ENCODE measurements at places on chromosomes 4 and X.

- DNase-seq, result no peak
These were observed 184.2 kb downstream of the KDR start for GRCh38 chr4:54940996-54941865.

DNA sequence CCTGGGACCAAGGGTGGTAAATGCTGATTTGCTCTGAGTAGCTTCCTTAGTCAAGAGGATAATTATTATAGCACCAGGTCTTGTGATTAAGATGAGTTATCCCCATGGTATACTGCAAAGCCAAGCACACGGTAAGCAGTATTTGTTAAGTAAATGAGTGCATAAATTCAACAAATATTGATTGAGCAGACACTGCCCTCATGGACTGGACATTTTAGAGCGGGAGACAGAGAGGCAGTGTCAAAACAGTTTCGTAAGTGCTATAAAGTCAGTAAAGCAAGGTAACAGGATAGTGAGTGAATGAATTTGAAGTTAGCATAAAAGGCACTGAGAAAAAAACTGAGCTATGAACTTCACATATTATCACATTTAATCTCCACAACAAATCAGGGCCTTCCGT, 13.9 kb downstream of the PHF8 start:
- DNase-seq, result no peak

- no peak for DNase-seq
These were observed 359.6 kb upstream of the NOCT start for GRCh38 chr4:138655985-138656384.

- DNase-seq, result no peak
These were observed 124.4 kb downstream of the NAF1 start for GRCh38 chr4:163042306-163042705.

- no peak for DNase-seq
These were observed 353.1 kb upstream of the BOD1L1 start for GRCh38 chr4:13980317-13981310.

GRCh38 chr4:95798003-95798402, 41.9 kb upstream of the PDHA2 start:
- DNase-seq, result no peak

DNA sequence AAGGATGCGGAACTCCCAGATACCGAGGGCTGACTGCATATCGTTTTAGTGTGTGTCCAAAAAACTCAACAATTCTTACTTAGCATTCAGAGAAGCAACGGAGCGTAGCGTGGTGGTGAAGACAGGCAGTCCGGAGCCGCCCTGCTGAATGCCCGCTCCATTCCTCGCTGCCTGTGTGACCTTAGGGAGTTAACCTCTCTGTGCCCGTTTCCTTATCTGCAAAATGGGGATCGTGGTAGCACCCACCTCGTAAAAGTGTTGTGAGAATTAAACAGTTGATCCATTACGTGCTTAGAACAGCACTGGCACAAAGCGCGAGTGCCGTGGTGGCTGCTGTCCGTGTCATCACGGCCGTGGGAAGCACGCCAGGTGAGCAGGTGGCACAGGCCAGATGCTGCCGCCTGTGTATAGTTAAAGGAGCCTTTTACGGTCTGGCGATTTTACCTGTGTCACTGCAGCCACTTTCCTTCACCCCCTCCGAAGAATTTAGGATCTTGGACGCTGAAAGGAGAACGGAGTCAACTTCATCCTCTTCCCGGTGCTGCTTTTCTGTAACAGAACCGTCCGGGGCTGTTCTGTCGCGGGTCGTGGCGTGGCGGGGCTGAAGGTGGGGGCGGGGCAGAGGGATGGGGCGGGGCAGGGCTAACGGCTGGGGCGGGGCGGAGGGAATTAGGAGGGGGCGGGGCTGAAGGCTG, 885 bp downstream of the CCDC110 start:
- peak; percentile 41 for DNase-seq

DNA sequence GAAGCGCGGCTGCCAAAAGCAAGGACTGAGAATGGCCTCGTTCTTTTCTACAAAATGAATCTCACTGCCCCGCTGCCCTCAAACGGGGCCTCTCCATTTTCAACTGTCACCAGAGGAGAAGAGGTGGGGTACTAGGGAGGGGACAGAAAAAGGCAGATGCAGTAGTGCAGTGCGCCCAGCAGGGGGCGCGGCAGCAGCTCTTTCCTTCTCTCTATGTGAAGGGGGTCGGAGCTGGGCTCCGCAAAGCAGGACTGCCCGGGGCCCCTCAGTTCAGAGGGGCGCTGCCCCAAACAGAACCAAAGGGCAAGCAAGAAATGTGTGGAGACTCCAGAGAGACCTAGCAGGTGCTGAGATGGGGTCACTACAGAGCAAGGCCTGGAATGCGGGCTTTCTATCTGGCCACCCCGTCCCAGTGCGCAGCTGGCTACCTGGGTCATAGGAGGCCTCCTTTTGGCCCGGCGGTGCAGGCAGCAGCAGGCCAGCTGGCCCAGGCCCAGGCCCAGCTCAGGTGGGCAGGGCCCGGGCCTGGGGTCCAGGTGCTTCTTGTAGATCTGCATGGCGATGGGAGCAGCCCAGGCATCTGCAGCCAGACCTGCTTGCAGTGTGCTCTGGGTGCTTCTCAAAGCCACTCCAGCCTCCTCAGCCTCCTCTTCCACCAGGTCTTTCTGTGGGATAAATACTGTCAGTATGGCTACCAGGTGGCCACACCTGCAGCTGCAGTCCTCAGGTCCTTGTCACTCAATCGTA, 5.9 kb downstream of the IRAK1 start:
- DNase-seq, result peak; percentile 64

DNA sequence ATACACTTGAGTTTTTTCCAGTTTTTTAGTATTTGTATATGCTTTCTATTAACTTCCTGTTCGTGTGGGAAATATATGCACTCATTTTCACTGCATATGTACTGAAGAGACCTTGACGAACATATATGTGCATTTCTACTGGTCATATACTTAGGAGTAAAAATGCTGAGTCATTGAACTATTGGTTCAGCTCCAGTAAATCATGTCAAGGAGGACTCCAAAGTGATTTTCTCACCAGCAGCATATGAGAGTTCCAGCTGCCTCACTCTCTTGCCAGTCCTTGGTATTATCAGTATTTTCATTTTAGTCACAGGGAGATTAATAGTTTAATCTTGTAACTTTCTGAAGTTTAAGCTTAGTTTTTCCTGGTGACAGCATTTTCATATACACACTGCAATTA, 2750.2 kb downstream of the ARAP2 start:
- no peak for DNase-seq

GRCh38 chr4:174503079-174503715, 19.1 kb downstream of the HPGD start:
- DNase-seq, result no peak

DNA sequence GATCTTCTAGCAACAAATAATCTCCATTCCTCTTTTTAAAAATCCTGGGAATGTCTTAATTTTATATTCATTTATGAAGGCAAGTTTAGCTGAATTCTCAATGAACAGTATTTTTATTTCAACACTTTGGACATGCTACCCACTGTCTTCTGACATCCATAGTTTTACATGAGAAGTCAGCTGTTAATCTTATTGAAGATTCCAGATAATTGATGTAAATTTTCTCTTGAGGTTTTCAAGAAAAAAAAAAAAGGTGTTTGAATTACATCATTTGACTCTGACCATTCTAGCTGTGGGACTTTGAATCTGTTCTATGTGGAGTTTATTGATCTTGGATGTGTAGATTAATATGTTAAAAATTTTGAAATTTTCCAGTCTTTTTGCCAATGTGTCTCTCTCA, 28.0 kb downstream of the PDHA2 start:
- DNase-seq, result peak; percentile 74

- no peak for DNase-seq
These were observed 15.7 kb downstream of the MSX1 start for GRCh38 chr4:4875147-4875546.

GRCh38 chr4:185115827-185116232, 27.2 kb upstream of the SLC25A4 start:
- DNase-seq, result peak; percentile 88

- no peak for DNase-seq
These were observed 60.8 kb downstream of the SPCS3 start for GRCh38 chr4:176380352-176381157.

GRCh38 chr4:38462367-38463055, 201.5 kb upstream of the KLF3 start:
- DNase-seq, result no peak

GRCh38 chr4:4333265-4333706, 43.2 kb downstream of the ZBTB49 start:
- DNase-seq, result no peak

DNA sequence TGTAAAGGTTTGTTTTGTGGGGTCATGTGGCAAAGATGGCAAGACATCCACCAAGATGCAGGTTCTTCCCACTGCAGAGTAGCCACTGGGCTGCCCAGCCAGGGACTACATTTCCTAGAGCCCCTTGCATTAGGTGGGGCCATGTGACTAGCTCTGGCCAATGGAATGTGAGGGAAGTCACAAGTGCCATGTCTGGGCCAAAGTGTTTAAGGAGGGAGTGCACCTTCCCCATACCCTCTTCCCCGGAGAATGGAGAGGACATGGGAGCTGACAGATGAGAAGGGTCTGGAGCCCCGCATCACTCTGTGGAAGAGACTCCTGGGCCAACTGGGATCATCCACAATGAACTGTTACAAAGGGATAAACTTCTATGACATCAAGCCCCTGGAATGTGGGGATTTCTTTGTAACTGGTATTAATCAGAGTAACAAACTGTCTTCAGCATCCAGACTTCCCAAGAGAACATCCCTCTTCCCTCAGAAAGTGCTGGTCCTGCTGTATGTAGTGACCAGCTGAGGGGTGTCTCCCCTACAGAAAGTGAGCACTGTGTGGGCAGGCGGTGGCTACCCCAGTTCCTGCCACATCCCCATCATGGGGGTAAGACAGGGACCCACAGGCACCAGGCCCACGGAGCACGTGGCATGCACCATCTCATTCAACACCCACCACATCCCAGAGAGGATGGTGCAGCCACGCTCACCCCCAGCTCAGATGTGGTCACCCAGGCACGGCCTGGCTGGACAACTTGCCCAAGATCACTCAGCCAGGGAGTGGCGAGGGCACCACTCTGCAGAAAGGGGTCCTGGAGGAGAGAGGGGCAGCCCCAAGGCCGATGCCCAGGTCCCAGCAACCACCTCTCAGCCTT, 10.9 kb downstream of the PPP2R2C start:
- peak; percentile 11 for DNase-seq

- no peak for DNase-seq
These were observed 35.3 kb upstream of the SPIN2A start for GRCh38 chrX:57172544-57172943.

GRCh38 chrX:16119353-16120220, 3.8 kb upstream of the GRPR start:
- no peak for DNase-seq

GRCh38 chr4:133188433-133189146, 39.5 kb downstream of the PCDH10 start:
- no peak for DNase-seq

DNA sequence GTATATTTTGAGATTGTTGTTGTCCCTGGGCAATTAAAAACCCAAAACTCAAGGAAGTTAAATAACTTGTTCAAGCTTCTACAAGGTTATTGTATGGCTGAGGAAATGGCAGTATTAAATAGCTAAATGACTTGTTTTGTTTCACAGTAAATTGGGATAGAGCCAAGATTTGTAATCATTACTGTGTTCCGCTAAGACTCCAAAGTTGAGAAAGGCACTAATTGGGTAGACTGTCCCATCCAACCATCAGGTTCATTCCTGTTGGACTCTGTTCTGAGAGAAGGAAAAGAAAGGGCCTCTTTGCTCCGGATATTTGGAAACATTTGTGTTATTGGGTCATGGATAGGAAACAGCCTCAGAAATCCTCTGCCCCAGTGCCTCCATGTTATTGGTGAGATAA, 82.2 kb downstream of the DCLK2 start:
- no peak for DNase-seq

GRCh38 chr4:95835672-95836071, 4.2 kb upstream of the PDHA2 start:
- DNase-seq, result peak; percentile 73

GRCh38 chr4:3800351-3800750, 34.2 kb downstream of the ADRA2C start:
- DNase-seq, result no peak

DNA sequence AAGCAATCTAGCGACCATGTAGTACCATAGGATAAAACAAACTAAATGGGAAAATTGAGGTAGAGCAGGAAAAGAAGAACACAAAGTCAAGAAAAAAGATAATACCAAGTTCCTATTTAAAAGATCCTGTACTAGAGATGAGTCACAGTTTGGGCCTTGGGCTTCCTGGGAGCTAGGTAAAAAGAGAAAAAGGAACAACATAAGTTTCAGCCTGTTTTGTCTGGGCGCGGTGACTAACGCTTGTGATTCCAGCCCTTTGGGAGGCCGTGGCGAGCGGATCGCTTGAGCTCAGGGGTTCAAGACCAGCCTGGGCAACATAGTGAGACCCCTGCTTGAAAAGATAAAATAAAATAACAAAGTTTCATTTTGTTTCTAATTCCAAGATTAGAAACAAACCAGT, 14.0 kb upstream of the TMEM156 start:
- no peak for DNase-seq

DNA sequence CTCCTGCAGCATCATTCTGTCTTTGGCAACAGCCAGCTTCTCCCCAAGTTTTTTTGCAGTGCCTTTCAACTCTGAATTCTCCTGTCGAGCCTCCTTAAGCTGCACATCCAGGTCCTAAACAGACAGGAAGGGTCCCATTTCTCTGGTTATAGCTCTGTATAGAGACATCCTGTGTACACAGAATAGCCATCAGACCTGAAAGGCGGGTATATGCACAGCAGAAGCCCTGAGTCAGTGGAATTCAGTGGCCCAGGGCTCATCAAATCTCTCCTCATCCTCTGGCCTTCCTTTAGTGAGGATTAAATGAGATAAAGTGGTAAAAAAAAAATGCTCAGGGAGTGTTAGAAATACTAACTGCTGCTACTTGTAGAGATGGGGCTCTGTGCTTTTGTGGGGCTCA, 73.8 kb downstream of the FAM184B start:
- DNase-seq, result no peak

DNA sequence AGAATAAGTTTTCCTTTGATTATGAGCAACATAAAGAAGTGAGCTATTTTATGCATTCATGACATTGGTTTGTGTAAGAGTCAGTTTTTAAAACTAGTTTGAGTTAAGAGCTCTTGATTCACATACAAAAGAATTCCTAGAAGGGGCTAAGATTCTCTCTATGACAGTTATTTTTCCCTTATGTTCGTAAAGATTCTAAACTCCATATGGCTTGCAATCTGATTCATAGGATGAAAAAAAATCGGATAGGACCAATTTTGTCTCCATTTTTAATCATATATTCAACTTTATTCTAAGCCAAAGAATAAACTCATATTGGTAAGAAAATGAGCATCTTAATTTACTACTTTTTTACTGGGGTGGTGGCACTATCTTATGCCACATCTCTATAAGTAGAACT, 79.4 kb downstream of the NAP1L3 start:
- no peak for DNase-seq

- peak; percentile 43 for DNase-seq
These were observed 31.0 kb downstream of the RAB40A start for GRCh38 chrX:103488332-103488731.

- DNase-seq, result no peak
These were observed 56.7 kb upstream of the FGFBP2 start for GRCh38 chr4:16019649-16020048.

- peak; percentile 80 for DNase-seq
These were observed 2.1 kb upstream of the FAT1 start for GRCh38 chr4:186725469-186726425.

- DNase-seq, result no peak
These were observed 19.9 kb downstream of the MAN2B2 start for GRCh38 chr4:6594826-6595355.

- DNase-seq, result no peak
These were observed 1.2 kb downstream of the CYTL1 start for GRCh38 chr4:5018096-5018495.

GRCh38 chrX:79412166-79412565, 45.0 kb upstream of the ITM2A start:
- DNase-seq, result no peak

Data from GM23338 (cell line).